ENCODE measurements at places on chromosomes 16 and 17.
A peak's percentile ranks its signal among the peaks of the same experiment; 100 is the strongest.

DNA sequence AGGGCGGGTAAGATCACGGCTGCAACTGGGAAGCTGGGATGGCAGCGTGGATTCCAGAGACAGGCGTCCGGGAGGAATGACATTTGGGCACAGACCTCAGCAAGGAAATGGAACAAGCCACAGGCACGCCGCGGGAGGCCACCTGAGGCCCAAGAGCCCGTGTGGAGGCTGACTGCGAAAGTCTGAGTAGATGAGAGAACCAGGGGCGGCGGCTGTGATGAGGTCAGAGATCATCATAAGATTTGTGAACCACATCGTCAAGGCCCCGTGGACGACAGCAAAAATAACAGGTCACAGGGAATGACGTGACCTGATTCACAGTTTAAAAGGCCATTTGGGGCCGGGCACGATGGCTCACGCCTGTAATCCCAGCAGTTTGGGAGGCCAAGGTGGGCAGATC, 48.2 kb downstream of the MRM3 start:
- DNase-seq, result no peak

DNA sequence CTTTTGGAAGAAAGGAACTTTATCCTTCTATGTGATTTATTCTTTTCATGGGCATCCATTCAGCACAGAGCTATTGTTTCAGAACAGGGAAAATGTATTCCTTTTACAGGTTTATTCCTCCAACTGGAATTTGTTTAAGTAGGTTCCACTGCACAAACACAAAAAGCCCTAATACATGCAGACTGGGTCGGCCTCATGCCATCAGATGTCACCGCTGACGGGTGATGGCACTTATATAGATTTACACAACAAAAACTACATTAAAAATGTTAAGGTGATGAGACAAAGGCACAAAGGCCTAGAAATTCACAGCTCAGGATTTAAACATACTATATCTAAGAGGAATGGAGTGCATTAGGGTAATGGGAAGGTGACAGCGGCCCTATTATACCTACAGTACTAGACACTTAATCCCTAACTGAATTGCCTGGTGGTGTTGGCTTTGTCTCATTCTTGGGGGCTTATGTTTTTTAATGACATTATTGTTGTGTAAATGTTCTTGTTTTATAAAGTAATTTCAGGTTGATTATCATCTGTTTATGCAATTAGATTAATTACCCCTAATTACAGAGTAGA, 276.4 kb upstream of the PSMD7 start:
- DNase-seq, result no peak

DNA sequence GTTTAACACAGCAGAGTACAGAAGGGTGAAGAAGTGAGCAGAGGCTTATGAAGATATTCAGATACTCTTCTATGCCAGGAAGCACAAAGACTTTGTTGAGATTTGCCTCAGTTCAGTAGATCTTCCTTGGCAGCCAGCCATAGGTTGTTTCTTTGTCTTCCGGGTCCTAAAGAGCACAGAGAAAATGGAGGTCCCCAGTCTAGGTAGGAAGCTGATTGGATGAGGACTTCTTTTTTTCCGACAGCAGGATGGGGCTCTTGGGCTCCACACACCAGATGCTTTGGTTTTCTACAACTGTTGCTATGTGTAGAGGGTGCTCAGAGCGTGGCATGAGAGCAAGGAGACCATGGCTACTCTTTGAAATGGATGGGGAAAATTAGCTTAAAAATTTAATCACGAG, 8.3 kb upstream of the CDC6 start:
- no peak for DNase-seq

GRCh38 chr16:13643412-13643811, 276.5 kb upstream of the ERCC4 start:
- DNase-seq, result no peak

DNA sequence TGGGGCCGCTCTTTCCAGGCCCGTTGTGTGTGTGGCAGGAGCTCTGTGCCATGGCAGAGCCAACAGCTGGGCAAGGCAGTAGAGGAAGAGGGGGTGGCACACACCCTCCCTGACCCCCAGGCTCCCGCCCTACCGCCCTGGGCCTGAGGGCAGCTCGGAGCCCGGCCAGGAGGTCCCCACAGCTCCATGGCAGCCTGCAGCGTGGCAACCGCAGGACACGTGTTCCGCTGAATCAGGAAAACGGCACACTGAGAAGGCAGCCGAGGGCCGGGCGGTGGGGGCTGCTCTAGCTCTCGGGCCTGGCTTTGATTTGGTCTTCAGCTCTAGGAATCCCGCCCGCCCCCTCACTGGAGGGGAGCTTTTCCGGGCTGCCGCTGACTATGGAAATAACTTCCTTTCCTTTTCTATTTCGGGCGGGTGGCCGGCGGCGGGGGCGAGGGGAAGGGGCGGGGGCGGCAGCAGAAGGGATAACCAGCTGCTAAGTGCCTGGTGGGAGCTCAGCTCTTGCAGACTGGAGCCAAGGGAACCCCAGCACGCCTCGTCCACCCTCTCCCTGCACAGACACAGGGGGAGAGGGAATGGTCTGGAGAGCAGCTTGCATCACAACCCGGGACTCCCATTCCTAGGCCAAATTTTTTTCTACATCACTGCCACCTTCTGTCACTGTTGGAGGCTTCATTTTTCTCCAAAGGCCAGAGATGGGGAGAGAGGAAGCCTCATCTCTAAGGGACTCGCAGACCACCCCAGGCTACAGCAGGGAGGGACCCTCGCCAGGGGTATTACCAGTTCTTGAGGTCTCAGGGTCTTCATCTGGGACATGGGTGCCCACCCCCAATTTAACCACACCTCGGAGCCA, 24.8 kb upstream of the MRPS23 start:
- peak; percentile 90 for DNase-seq

DNA sequence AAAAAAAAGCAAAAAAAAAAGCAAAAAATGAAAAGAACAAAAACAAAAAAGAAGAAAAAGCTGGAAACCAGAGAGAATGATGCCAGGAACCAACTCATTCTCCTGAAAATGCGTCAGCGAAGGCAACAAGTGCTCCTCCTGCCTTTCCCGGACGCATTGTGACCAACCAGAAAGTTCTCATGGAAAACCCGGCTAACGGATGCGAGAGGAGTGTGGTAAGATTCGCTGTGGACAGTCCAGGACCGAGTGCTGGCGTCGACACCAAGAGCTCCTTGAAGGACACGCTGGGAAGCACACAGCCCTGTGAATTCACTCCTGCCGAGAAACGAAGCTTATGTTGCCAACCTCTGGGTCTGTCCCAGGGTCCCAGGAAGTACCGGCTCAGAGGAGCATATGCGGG, 43.4 kb downstream of the METRNL start:
- DNase-seq, result peak; percentile 80

DNA sequence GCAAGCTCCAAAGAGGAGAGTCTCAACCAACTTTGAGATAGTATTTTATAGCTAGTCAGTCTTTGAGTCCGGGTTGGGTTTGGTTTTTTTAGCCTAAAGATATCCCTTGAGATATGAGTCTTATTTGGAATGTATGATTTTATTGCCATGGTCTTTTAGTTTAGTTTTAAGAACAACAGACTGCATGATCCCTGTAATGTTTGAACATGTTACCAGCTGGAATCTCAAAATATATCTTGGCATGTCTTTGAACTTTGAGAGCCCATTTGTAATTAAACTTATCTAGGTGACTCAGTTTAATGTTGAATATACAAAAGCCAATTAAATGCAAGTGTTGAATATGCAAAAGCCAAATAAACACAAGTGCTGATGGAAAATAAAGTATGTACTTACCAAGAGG, 100.6 kb downstream of the TANGO6 start:
- no peak for DNase-seq

- no peak for DNase-seq
Observed at GRCh38 chr17:39022924-39023323, 55.7 kb upstream of the FBXO47 start.

DNA sequence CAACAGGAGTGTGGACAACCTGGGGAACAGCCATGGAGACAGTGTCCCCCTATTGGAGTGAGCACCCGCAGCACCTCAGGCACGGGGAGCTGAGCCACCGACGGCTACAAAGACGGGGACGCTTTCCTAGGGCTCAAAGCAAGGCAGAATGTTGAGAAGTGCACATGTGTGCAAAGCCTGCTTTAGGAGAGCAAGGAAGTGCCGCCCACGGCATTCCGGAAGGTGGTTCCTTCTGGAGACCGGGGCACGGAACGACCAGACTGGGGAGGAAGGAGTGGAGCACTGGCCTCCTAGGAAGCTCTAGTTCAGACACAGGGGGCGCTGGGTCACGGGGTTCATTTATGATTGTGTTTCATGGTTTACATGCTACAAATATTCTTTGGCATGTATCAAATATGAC, 52.2 kb downstream of the TBC1D16 start:
- DNase-seq, result no peak

- peak; percentile 27 for DNase-seq
Observed at GRCh38 chr16:24775455-24775854, 46.0 kb downstream of the TNRC6A start.

DNA sequence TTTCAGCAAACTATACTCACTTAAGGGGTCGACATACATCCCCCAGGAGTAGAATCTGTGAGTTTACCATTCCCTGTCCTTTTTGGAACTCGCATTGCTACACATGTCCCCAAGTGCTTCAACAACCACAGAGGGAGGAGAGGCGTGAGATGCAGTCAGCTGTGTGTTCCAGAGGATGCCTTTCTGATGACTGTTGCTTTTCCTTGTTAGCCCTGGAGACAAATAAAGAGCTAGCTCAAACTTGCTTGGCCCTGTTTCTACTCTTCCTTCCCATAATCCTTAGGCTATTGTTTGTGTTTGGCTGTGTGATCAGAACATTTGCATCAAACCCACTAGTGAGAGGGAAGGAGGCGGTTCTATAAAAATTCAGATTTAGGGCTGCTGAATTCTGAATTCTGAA, 264.0 kb downstream of the ENGASE start:
- DNase-seq, result peak; percentile 68

DNA sequence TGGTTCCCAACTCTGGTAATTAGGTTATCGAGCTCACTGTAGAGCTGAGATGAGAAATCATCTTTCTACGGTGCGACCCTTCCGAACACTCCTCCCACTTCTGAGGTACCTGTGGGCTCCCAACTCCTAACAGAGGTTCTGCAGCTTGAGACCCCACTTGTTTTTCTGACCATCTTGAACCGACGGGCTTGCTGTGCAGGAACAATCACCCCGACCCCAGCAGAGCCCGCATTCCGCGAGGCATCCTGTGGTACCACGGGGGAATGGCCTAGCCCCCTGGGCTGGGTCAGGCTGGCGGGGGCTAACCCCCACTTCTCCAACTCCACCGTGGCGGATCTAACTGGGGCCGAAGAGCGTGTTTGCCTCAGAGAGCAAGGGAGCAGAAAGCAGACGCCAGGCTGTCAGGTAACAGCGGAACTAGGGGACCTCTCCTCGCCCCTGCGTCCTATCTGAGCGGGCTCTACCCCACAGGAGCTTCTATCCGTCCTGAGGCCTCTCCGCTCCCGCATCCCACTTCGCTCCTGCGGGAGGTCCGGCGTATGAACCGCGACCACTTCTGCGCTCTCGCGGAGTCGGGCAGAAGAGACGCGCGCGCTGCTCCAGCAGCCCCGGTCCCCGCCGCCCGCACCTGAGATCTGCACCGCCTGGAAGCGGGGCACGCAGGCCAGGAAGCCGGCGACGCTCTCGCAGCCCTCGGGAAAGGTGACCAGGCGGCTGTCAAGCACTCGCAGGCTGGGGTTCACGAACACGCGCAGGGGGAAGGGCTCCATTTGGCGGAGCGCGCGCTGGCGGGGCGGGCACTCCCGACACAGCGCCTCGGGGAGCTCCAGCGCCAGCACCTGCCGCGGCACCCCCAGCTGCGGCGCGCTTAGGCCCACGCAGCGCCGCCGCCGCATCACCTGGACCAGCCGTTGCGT, 761 bp downstream of the PDF start:
- peak; percentile 49 for DNase-seq

GRCh38 chr17:61561354-61561753, 29.7 kb downstream of the NACA2 start:
- no peak for DNase-seq

DNA sequence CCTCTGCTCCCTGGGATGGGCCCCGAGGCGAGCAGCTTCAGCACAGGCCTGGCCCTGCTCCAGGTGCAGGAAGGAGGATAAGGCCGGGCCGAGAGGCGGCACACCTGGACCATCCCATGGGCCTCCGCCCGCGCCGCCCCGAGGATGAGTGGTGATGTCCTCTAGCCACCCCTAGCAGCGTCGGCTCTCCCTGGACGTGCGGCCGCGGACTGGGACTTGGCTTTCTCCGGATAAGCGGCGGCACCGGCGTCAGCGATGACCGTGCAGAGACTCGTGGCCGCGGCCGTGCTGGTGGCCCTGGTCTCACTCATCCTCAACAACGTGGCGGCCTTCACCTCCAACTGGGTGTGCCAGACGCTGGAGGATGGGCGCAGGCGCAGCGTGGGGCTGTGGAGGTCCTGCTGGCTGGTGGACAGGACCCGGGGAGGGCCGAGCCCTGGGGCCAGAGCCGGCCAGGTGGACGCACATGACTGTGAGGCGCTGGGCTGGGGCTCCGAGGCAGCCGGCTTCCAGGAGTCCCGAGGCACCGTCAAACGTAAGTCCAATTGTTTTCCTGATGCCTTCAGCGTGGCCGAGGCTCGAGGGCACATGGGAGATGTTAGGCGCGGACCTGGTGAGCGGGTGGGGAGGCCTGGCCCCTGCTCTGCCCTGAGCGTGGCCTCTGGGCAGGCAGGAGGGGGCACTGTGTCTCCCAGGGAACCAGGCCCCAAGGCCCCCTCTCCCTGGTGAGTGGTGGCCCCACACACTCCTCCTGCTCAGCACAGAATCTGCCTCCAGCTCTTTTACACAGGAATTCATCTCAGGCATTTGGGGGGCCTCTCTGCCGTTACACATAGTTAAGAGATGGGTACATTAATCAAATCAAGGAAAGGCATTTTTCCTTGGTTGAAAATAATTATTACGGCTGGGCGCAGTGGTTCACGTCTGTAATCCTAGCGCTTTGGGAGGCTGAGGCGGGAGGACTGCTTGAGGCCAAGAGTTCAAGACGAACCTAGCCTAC, 855 bp downstream of the TMEM204 start:
- peak; percentile 47 for DNase-seq

GRCh38 chr16:81444448-81445121, at the start of gene CMIP:
CMIP (plus strand) TSS chr16:81444808.
- DNase-seq, result peak; percentile 98

DNA sequence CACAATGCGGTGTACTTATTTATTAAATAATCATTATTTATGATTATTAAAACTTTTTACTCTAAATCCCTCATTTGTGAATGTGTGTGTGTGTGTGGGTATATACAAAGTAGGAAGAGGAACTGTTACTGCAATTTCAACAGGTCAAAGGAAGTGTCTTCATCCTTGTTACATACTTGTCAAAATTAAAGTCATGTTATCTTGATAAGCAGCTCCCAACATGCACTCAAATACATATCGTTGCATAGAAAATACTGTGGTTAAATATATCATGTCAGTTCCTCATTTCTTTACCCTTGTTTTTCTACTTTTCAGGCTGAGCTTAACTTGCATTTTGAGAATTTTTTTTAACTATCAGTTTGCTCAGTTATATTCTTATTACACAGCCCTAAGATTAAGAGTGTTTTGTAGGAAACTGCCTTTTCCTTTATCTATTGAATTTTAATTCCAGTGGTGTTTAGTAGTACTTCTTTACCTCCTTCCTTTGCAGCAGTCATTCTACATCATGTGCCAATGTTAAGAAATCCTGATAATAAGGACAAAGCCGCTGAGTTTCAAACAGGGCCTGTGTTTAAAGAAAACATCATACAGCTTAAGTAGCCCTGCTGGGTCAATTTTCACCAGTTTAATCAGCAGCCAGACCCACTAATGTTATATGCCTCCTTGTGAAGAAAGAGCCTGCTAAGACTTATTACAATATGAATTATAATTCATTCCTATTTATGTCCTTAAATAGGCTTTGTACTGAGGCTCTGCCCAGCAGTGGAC, 7.2 kb downstream of the EFCAB5 start:
- DNase-seq, result no peak

GRCh38 chr16:3383045-3383448, 17.8 kb downstream of the ZSCAN32 start:
- DNase-seq, result no peak

GRCh38 chr16:14608111-14608566, 21.9 kb downstream of the PARN start:
- no peak for DNase-seq

Measured in AG20443 (cell line).